Chondrocyte (in vitro differentiated cells): ENCODE measurements at places on chromosomes 16 and 17. TPM values are rescaled to one million over a fixed set of nuclear protein-coding genes. Genes with fewer than 3 reads are reported as not detected.
A peak's percentile ranks its signal among the peaks of the same experiment; 100 is the strongest.

DNA sequence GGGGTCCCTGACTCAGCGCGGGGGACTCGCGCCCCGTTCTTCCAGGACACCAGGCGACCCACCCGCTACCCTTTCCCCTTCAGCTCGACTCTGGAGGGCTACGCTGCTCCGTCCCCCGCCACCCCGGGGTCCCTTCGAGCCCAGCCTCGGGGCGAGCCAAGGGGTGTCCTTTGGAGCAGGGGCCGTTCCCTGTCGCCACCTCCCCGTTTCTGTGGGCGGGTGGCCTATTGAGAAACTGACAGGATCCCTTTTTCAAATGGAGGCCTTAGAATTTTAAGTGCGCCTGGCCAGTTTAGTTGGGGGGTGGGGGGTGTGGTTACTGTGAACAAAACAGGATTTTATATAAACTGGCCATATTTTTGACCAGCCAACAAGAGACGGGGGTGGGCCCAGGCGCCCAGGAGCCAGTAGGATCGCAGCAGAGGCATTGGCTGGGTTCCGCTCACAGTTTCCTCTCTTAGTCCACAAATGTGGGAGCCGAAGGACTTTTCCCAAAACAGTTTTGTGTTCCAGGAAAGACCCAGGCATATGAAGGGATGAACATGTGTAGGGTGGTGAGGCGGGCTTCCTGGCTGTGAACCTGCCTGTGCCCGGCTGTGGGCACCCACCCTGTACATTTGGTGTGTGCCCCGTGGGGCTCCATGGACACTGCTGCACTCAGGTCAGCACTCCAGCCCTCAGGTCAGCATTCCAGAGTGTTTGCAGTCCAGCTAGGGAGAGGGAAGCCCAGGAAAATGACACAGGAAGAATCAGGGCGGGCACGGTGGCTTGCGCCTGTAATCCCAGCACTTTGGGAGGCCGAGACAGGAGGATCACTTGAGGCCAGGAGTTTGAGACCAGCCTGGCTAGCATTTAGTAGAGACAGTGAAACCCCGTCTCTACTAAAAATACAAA lies 722 bp upstream of the TIMP2 start:
- no peak for DNase-seq

DNA sequence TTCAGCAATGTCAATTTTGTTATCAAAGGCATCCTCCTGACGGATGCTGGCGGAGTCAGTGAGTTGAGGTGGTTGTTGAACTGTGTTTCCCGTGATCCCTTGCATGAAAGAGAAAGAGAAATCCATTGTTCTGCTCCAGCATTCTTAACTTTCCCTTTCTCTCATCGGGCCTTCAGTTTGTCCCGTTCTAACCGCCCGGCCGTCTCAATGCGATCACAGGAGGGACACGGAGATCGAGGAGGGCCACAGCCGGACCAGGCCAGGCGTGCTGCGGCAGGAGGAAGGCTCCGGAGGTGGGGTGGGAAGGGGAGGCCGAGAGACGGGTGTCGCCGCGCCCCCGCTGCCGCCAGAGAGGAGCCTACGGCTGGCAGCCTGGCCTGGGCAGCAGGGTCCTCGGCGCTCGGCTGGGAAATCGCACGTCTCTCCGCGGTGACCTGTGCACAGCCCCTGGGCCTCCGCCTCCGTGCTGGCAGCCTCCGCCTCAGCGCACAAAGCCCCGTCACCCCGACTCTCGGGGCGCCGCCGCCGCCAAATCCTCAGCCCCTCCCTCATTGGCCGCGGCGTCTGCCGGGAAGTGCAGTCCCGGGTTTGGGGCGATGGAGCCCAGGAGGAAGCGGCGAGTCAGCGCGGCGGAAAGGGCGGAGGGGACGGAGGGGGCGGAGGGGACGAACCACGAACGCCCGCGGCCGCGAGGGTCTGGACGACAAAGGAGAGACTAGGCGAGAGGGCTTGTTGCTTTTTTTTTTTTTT lies 38.1 kb downstream of the SOST start:
- no peak for DNase-seq

DNA sequence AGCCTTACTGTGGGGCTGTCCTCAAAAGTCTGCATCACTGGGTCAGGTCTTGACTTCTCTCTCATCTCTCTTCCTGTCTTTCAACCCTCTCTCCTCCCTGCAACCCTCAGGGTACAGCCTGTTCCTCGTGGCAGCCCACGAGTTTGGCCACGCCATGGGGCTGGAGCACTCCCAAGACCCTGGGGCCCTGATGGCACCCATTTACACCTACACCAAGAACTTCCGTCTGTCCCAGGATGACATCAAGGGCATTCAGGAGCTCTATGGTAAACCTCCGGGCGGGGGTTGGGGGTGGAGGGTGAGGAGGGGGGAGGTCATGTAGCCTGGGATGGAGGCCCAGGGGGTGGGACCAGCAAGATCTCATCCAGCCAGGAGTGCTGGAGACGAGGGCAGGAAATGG lies 12.7 kb downstream of the MMP2 start:
- no peak for DNase-seq

DNA sequence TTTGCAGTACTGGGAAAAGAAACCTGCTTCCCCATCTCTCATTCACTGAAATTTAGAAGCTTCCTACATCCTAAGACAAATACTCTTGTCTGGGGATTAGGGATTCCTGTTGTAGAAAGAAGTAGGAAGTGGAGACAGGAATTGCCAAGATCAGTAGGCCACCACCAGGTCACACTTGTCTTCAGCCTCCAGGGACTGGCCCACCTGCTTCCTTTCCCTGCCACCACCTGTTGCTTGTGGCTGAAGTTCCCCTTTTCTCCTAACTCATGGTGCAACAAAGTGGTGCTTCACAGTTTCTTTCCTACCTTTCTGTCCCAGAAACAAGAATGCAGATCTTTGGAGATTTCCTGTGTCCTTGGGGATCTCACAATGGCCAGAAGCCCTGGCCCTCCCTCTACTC lies 82.4 kb downstream of the WNT3 start:
- no peak for DNase-seq

DNA sequence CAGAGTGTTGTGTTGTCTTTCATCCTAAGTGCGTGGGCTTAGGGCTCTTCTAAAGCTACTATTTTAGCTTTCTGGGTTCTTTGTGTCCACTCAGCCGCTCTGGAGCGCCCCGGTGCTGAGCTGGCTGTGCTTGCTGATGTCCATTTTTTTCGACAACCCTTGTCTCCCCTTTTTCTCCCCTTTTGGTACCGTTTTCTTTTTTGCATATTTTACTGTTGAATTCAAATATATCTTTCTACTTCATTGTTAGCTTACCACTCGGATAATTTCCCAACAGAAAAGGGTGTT lies 1.2 kb downstream of the SRRM2 start:
- DNase-seq: no peak

DNA sequence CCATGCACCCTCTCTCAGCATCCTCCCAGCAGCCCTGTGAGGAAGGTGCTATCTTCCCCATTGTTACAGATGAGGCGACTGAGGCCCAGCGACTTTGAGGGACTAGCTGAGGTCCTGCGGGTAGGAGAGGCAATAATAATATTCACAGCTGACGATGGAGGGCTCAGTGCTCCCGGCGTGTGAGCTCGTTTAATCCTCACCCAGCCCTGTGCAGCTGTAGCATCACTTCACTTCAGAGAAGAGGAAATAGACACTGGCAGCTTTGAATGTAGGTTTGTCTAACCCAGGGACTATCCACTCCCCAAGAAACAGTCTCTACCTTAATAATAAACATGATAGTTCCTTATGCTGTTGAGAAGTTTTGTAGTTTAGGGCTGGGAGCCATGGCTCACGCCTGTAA lies 21.6 kb downstream of the LASP1 start:
- DNase-seq: no peak

GRCh38 chr17:47692895-47693730 lies 848 bp upstream of the TBKBP1 start:
- DNase-seq: peak; percentile 59

GRCh38 chr17:35641032-35641431 lies 53.9 kb downstream of the AP2B1 start:
- DNase-seq: no peak

DNA sequence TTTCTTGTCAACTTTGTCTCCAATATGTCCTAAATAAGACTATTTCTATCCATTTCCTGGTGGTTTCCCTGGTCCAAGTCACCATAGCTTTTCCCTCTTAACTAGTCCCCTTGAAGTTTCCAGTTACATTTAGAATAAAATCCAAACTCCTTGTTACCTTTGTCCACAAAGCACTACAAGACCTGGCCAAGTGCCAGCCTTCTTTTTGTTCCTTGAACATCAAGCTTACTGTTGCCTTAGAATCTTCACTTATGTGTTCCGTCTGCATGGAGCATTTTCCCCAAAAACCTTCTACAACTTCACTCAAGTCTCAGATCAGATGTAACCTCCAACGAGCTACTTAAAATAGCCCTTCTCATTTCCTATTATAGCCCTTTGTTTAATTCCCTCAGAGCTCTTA lies 101.4 kb downstream of the ITFG1 start:
- DNase-seq: no peak

DNA sequence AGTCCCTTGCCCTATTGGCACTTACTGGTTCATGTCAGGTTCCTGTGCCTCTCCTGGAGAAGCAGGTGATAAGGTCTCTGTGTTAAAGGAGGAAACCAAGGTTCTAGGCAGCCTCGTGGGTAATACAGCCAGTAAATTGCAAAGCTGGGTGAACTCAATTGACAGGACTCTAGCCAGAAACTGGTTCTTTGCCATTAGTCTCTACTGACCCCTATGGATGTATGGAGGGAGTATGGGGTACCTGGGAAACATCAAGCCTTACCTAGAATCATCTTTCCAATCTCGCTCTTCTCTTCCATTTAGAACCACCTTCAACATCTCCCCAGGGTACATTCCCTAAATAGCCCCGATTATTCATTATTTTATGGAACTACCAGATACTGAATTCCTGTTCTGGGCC lies 169.3 kb downstream of the CDH13 start:
- DNase-seq: no peak

GRCh38 chr16:25126820-25127232 lies 15.3 kb downstream of the LCMT1 start:
- DNase-seq: no peak

DNA sequence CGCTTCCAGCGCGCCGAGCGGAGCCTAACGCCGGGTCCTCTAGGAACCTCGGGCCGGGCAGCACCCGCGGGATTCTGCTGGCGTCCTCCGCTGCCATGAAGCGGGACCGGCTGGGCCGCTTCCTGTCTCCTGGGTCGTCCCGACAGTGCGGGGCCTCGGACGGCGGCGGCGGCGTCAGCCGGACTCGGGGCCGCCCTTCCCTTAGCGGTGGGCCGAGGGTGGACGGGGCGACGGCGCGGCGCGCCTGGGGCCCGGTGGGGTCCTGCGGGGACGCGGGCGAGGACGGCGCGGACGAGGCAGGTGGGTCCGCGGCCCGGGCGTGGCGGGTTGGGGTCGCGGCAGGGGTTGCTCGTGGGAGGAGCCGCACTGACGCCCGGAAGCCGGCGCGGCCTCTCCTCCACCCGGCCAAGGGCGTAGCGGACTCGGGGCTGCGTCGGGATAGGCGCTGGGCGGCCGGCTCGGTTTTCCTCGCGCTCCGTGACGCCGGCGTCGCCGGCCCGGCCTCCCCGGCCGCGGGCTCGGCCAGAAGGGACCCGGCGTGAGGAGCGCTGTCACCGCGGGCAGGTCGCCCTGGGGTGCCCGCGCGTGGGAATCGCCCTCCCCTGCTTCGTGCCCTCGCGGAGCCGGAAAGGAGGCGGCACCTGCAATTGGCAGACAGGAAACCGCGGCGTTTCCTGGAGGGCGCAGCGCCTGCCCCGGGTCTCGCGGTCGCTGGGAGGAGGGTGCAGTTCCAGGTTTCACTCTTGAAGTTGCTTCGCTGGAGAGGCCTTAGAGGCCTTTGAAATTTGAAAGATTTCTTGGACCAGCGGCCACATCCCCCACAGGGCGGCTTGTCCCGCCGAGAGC lies 432 bp downstream of the ZNF276 start:
- DNase-seq: no peak

- DNase-seq: no peak
These were observed 25.4 kb downstream of the MAP1LC3B start for GRCh38 chr16:87417528-87417910.

SLC5A10 gene
- not detected in 3 replicates for total RNA-seq

IL34 gene
- total RNA-seq: 13.0 to 25.0 TPM (median 20.8 TPM) in 3 replicates

LIG3 gene
- total RNA-seq: 26.0 to 40.4 TPM (median 28.8 TPM) in 3 replicates

IL21R gene
- 2.1 to 11.3 TPM (median 2.2 TPM) in 3 replicates for total RNA-seq

UTS2R gene
- total RNA-seq: not detected in 3 replicates
